ENCODE measurements at places on chromosomes 16 and 17. TPM values are rescaled to one million over a fixed set of nuclear protein-coding genes. Genes with fewer than 3 reads are reported as not detected.

Gene CCDC78
- 1.7 TPM for polyA plus RNA-seq

Gene P3H4
- polyA plus RNA-seq: 6.3 TPM

Gene MYH4
- not detected for polyA plus RNA-seq

Gene TMEM97
- 31.3 TPM for polyA plus RNA-seq

Gene CDC42EP4
- 38.3 TPM for polyA plus RNA-seq

Gene ACAP1
- polyA plus RNA-seq: 6.2 TPM

Data from stomach (tissue), 19 donors.